ENCODE measurements at places on chromosomes 4 and X.

GRCh38 chr4:28350485-28350884 lies 1489.8 kb downstream of the STIM2 start:
- no peak for DNase-seq

GRCh38 chrX:12949927-12950656 lies 24.8 kb upstream of the TMSB4X start:
- peak; percentile 85 for DNase-seq

DNA sequence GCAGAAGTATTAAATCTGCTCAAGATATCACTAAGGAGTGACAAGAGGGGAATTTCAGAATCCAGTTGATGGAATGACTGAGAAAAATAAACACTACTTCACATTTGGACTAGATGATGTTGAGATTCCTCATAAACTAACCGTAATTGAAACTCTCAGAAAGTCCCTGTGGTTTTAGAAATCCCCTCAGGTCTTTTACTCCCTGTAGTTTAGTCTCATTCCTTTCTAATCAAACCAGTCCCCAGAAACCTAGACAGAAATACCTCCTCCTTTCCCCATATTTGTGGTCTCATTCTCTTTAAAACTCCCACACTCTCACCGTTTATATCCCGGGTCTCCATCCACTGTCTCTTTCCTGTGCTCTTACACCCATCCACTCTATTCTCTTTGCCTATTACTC lies 15.0 kb upstream of the TLR1 start:
- DNase-seq, result no peak

DNA sequence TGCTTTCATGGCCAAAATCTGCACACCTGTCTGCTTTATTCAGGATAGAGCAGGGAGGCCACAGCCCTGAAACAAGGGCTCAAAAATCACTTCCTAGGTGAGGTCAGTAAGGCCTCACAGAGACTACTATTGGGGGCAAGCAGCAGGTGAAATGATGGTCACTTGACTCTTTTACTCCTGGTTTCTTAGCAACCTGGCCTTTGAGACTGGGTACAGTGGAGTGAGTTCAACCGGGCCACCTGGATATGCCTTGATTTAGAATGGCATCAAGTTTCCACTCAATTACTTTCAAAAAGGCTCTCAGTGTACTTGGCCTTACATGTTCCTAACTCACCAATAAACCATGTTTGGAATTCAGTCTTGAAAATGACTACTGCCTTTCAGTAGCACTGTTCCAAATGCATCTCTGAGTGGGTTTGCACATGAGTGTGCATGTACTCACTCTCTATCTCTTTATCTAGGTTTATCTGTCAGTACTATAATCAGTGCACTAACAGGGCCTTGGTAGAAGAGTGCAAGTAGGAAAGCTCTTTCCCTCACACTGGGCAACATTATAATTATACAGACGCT lies 388.2 kb downstream of the OPHN1 start:
- no peak for DNase-seq

GRCh38 chr4:152810715-152811287 lies 31.0 kb downstream of the ARFIP1 start:
- no peak for DNase-seq

DNA sequence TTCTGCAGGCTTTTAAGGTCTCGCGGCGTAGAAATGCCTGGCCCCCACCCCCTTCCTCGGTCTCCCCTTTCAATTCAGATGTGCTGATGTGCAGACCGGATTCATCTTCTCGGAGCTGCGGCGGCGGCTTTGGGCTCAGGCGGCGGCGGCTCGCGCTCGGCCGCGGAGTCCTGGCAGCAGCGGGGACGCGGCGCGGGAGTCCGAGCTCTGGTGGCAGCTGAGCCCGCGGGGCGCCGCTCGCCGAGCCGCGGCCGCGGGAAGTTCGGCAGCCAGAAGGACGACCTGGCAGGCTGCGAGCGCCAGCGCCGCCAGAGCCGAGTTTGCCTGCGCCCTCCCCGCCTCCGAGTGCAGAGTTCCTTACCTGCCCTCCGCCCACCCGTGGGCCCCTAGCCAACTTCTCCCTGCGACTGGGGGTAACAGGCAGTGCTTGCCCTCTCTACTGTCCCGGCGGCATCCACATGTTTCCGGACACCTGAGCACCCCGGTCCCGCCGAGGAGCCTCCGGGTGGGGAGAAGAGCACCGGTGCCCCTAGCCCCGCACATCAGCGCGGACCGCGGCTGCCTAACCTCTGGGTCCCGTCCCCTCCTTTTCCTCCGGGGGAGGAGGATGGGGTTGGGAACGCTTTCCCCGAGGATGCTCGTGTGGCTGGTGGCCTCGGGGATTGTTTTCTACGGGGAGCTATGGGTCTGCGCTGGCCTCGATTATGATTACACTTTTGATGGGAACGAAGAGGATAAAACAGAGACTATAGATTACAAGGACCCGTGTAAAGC lies 448 bp downstream of the TLL1 start:
- DNase-seq, result no peak

- DNase-seq, result no peak
These were observed 10.5 kb upstream of the GJB1 start for GRCh38 chrX:71212536-71212935.

- no peak for DNase-seq
These were observed 4.6 kb downstream of the SASH3 start for GRCh38 chrX:129784371-129784770.

DNA sequence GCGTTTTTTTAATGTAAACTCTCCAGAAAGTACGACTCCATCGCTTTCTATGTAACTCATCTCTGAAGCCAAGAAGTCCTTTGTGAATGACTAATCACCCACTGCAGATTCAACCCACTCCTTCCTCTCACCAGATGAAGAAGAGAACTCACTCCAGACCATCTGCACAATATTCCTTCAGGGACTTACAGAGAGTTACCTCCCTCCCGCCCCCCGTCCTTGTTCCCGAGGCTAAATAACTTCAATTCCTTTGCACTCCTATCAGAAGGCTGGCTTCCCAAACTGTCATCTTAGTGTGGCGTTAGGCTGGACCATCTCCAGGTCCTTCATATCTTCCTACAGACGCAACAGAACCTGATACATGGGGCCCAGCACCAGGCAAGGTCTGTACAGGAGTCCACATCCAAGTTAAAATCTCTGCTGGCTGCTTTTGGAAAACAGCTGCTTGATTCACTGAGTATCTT lies 82.4 kb downstream of the AFAP1 start:
- no peak for DNase-seq

GRCh38 chr4:137644201-137644600 lies 111.9 kb upstream of the PCDH18 start:
- no peak for DNase-seq

- no peak for DNase-seq
These were observed 128.7 kb downstream of the GABRB1 start for GRCh38 chr4:47160095-47160494.

GRCh38 chr4:74481891-74482609 lies 37.1 kb downstream of the AREG start:
- DNase-seq, result no peak

- no peak for DNase-seq
These were observed 108.4 kb downstream of the GUCY2F start for GRCh38 chrX:109373468-109373867.

GRCh38 chrX:2272337-2272736 lies 228.4 kb downstream of the DHRSX start:
- no peak for DNase-seq

- no peak for DNase-seq
These were observed 77.6 kb downstream of the MXRA5 start for GRCh38 chrX:3268829-3269228.

- DNase-seq, result no peak
These were observed 53.1 kb upstream of the HGFAC start for GRCh38 chr4:3388471-3389232.

- no peak for DNase-seq
These were observed 102.9 kb upstream of the EOLA2 start for GRCh38 chrX:150041208-150041607.

GRCh38 chr4:145723336-145723735 lies 43.4 kb downstream of the C4orf51 start:
- DNase-seq, result no peak

- DNase-seq, result no peak
These were observed 2677.7 kb downstream of the ARAP2 start for GRCh38 chr4:33566649-33567048.

- DNase-seq, result no peak
These were observed 25.6 kb downstream of the FHDC1 start for GRCh38 chr4:152961773-152962115.

DNA sequence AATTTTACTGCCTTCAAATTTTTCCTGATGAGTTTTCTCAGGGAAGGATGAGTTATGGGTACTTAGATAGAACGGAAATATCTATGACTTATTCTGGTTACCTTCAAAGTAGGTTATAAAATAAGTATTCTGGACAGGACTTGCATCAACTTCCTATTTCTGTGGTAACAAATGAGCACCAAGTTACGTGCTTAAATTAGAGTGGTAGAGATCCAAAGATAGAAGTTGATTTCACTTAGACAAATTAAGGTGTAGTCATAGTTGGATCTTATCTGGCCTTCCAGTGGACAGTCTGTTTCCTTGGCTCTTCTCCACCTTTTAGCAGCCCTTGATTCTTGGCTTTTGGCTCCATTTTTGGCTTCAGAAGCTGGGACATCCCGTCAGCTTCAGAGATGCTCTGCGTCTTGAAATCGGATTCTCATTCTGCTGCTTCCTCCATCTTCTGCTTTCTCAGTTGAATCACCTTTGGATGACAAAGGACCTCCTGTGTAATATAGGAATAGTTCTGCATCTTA lies 109.9 kb downstream of the ZNF518B start:
- DNase-seq, result no peak
